Iris pigment epithelial cell (primary cell): ENCODE measurements at places on chromosomes 5 and 9.

- no peak for DNase-seq
Observed at GRCh38 chr5:137589185-137589584, 90.1 kb upstream of the SPOCK1 start.

GRCh38 chr5:83767409-83767992 lies 46.8 kb upstream of the HAPLN1 start:
- no peak for DNase-seq

- no peak for DNase-seq
Observed at GRCh38 chr5:29750453-29750852, 1443.0 kb upstream of the CDH6 start.

DNA sequence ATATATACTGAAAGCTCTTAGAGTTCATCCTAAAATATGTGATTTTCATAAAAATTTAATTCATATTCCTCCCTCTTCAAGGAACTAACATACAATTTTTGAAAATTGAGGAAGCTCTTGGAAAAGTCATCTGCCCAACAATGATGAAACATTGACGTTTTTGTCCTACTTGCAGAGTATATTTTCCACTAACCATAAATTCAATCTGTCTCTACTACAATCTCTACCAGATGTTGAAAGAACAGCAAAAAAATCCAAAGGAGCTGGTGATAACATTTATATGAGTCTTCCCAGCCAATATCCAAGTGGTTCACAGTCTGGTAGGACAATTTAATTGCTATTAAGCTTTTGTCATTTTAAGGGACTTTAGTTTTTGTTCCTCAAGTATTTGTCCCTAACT lies 81.1 kb upstream of the NR3C1 start:
- no peak for DNase-seq

DNA sequence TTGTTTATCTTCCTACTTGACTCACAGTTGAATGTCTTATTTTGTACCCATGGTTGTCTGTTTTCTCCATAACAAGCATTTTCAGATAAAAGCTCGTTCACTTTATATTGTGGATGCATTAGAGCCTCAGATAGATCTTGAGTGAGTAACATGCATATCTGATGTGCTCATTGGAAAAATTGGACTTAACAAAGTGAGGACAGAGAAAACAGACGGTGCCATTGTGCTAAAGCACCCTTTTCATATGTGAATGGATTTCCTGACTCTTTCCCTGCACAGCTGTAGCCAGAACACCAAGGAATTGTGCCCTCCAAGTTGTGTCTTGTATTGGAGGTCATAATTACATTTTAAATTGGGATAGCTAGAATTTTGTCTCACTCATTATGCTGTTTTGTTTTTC lies 325.8 kb upstream of the MEF2C start:
- no peak for DNase-seq

- no peak for DNase-seq
Observed at GRCh38 chr9:119801311-119801710, 432.1 kb upstream of the BRINP1 start.

DNA sequence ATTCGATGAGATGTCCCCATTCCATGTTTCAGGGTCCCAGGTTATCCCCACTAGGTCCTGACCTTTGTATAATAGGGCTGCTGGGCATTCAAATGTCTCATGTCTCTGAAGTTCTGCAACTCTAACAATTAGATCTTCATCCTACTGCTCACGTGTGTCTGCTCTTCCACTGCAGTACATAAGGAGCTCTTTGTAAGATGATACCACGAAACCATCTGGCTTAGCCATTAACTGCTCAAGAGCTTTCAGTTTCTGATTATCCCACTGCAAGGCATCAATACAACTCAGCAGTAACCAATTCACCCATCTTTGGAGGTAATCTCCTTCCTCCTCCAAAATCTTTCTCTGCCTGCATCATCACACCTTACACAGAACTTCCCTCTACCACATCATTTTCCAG lies 49.9 kb upstream of the PPP2CA start:
- DNase-seq = peak; percentile 49

DNA sequence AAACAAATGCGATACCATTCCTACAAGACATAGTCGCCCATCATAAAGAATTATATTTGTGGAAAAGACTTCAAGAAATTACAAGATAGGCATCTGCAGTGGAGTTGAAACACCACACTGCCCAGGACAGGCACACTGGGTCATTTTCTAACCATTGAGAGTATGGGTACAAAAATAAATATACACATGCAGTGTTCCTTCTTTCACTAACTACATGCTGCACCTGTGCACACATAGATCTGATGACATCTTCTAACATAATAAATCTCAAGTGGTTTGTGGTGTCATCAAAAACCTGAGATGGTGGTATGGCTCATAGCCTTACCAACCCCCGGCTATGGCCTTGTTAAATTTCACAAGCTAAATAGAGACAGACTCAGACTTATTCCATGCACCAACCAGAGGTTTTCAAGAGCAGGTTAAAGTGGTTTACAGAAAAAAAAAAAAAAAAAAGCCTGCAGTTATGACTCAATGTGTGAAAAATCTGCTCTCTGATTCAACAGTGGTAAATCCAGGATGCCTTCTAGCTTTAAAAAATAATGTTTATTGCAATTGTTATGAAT lies 12.4 kb upstream of the NFIB start:
- peak; percentile 76 for DNase-seq

DNA sequence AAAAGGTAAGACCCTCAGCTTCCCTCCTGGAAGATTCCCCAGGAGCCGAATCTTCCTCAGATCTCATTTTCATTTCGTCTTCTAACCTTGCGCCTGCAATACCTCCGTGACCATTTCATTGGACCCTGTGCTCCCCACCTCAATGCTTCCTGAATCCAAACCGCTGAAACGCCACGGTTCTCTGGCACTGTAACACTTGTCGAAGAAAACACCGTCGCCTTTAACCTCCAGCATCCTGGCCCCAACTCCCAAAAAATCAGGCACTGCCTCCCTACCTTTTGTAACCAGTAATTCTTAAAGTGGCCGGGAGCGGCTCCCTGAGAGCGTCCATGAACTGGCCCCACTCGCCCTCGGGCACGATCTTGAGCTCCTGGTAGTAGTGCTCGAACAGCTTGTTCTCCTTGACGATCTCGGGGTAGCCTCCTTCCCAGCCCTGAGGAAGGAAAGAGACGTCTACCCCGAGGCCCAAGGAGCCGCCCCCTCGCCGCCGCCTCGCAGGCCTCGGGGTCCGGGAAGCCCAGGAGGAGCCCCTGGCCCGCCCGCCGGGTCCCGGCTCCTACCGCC lies 438 bp downstream of the NSUN2 start:
- peak; percentile 36 for DNase-seq

GRCh38 chr5:130282049-130282448 lies 377.8 kb downstream of the CHSY3 start:
- DNase-seq = peak; percentile 23

DNA sequence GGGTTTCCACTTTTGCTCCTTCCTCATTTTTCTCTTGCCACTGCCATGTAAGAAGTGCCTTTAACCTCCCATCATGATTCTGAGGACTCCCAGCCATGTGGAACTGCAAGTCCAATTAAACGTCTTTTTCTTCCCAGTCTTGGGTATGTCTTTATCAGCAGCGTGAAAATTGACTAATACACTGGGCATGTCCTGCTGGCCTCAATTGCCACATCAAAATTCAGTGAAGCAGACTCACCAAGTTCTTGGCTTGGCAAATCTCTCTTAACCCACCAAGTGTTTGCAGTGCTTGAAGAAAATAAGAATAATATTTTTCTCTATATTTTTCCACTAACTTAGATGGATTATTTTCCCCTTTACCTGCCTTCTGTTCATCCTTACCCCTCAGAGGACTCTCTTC lies 212.0 kb downstream of the BRINP1 start:
- no peak for DNase-seq

DNA sequence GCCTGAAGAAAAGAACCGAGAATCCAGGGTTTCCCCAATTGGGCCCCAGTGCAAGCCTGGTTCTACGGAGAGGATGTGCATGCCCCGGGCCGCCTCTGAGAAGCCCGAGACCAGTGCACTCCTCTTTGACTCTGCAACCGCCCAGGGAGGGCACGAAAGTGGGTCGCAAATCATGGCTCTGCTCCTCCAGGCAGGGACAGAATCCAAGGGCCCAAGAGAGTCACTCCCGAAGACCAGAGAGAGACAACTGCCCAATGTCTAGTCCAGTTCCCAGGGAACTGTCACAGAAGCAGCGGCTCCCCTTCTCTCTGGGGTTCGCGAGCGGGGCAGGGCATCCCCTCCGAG lies 107.8 kb downstream of the PSD2 start:
- DNase-seq = no peak

DNA sequence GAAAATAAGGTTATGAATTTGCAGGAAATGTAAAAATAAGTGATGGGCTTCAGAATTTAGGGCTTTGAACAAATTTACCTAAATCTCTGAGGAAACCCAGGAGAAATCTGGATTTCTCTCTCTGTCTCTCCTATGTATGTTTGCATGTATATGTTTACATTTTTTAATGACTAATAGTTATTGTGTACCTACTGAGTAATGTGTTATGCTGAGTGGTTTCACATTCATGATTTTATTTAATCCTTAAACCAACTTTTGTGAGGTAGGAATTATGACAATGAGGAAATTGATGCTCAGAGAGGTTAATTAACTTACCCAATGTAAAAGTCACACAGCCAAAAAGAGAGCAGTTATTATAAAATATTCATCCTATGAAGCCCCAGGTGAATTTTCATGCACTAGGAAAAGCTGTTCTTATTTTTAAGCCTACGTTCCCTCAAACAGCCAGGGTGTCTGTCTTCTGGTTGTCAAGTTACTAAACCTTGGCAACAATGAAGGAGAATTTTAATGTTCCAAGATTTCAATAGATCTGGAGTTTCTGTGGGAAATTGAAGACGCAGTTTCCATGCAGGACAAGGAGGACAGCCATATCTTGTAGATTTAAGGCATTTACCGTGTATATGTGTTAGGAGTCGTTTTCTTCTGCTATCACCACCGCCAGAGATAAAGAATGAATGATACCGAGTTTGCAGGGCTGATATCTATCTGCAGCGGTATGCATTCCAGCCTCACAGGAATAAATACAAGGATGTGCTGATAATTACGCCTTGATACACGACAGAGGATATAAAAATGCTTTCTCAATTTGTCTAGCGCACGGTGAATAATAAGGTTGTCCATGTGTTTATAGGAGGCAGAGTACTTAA lies 484.8 kb downstream of the ZSWIM6 start:
- DNase-seq = no peak

DNA sequence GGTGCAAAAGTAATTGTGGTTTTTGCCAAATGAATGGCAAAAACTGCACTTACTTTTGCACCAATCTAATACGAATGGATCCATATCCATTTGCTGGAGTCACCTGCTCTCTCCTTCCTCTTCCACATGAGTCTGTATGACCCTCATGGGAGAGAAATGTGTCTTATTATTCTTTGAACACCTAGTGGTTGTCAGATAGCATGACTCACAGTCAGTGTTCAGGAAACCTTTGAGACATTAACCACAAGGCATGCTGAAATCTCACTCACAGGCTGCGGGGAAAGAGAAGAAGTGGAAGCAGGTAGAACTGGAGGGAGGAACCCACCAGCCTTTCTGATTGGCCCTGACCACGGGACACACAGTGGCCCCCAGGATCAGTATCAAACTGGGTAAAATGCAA lies 222.8 kb upstream of the KLF4 start:
- peak; percentile 84 for DNase-seq

DNA sequence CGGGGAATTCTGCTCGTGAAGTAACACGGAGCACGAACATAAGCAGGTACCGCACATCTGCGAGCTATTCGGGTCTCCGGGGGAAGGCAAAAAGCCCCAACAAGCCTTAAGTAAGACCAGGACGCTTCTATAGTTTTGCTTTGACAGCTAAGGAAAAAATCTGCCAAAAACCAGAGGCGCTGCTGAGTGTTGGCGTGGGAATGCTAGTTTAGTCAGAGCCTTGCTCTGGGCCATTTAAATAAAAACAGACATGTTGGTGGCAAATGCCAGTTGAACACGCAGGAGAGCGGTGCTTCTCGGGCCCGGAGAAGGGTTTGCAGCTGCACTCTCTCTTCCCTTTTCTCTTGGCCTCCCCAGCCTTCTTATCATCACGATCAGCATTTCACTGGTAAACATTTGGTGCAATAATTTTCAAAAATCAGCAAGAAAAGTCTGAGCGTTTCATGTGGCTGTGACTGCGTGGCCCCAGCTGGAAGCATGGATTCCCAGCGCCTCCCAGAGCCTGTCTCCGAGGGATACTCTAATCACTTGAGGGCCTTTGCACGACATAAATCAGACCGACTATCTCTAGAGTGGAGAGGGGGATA lies 6.4 kb upstream of the NOTCH1 start:
- DNase-seq = peak; percentile 55

DNA sequence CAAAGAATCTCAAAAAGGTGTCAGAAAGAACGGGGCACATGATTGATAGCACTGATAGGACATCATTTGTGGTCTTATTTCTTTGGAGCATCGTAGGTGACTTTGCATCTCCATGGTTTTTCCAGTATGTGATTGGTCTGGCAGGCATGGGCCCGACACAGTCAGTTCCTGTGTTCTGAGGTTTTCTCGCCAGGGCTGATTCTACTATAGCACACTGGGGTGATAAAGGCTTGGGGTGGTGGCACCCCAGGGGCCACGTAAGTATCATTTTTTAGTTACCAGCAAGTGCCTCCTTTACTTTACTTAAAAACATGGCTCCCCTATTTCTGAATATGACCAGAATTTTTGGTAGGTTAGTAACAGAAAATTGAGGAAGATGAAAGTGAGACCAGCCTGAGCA lies 202.7 kb downstream of the RFK start:
- no peak for DNase-seq
